ENCODE measurements at places on chromosomes 7 and 10. TPM values are rescaled to one million over a fixed set of nuclear protein-coding genes. Genes with fewer than 3 reads are reported as not detected.

Gene SFMBT2
- total RNA-seq = 0.02 TPM

Gene HKDC1
- 12.4 TPM for total RNA-seq

Gene DYDC2
- total RNA-seq = 2.3 TPM

Gene MKX
- not detected for total RNA-seq

Gene PAPOLB
- total RNA-seq = not detected

Gene ZPBP
- not detected for total RNA-seq

GRCh38 chr10:52287866-52288265, 26.2 kb upstream of the DKK1 start:
- no peak for DNase-seq

- no peak for DNase-seq
These were observed 13.3 kb downstream of the FAM107B start for GRCh38 chr10:14761372-14761771.

- DNase-seq = no peak
These were observed 373.3 kb upstream of the IGFBP3 start for GRCh38 chr7:46294381-46294780.

- no peak for DNase-seq
These were observed 28.1 kb downstream of the CSGALNACT2 start for GRCh38 chr10:43166207-43166879.

GRCh38 chr10:79305988-79306387, 41.3 kb upstream of the PPIF start:
- DNase-seq = no peak

GRCh38 chr7:7475601-7476000, 60.1 kb downstream of the COL28A1 start:
- DNase-seq = no peak

DNA sequence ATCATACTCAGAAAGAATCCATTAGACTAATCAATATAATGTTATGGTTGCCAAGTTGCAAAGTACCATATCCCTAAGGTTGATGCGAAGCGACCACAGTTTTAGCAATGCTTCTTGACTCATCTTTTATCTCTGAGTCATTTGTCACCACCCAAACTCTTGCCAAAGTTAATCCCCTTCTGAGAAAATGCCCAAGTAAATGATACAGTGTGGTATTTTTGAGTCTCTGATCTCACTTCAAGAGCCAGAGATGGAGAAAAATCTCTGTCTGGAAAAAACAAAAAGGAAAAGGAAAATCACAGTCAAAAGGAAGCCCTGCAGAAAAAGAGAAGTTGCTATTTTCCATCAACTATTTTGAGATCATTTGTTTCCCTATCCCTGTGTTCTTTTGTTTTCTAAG, 26.7 kb upstream of the OTUD1 start:
- no peak for DNase-seq

Data from HepG2 (cell line).